GM12878 (cell line): ENCODE measurements at places on chromosomes 7 and 10. TPM values are rescaled to one million over a fixed set of nuclear protein-coding genes. Genes with fewer than 3 reads are reported as not detected.

GRCh38 chr10:80172896-80173295, 32.4 kb downstream of the ANXA11 start:
- peaks cover 5% of the 10 kb centered on the region for H3K36me3 ChIP-seq
- H3K4me3 ChIP-seq: no peak overlapping the region
- H3K4me1 ChIP-seq: no peaks in the 10 kb centered on the region
- no peaks in the 10 kb centered on the region for H3K27me3 ChIP-seq
- no peak for DNase-seq

The GBX1 gene
- not detected in 2 replicates for polyA plus RNA-seq

The DEPP1 gene
- polyA plus RNA-seq: 11.1 and 12.1 TPM in 2 replicates

GRCh38 chr7:30474893-30475292, 3.7 kb downstream of the NOD1 start:
- peaks cover 36% of the 10 kb centered on the region for H3K4me1 ChIP-seq
- no peaks in the 10 kb centered on the region for H3K27me3 ChIP-seq
- H3K36me3 ChIP-seq: 0 out of 2 replicates have a peak, but pooled peaks cover 6% of the 10 kb centered on the region
- H3K4me3 ChIP-seq: peak overlapping the region; percentile 15; the same call in 1 of the 2 replicates
- DNase-seq: no peak

- no peaks in the 10 kb centered on the region for H3K4me1 ChIP-seq
- no peak for DNase-seq
- H3K4me3 ChIP-seq: no peak overlapping the region
- H3K27me3 ChIP-seq: no peaks in the 10 kb centered on the region
Observed at GRCh38 chr7:45660901-45661211, 86.7 kb downstream of the ADCY1 start.

DNA sequence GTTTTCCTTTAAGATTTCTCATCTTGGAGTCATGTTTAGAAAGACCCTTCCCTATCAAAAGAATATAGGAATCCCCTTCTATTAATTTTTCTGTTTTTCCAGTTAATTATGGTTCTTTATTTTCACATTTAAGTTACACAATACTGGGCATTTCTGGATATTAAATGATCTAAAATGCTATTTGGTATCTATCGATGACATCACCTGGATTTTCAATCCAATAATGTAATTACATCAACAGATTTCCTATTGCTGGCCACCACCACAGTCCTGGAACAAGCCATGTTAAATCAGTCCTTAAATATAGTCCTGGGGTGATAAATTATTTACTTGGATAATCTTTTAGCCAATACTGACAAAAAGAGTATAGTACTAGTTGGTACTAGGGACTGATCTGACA, 48.0 kb downstream of the PUS7 start:
- H3K27ac ChIP-seq: no peak overlapping the region
- no peaks in the 10 kb centered on the region for H3K27me3 ChIP-seq
- DNase-seq: no peak
